ENCODE measurements at places on chromosomes 1 and 21. TPM values are rescaled to one million over a fixed set of nuclear protein-coding genes. Genes with fewer than 3 reads are reported as not detected.

Gene RPL11
- 1,956 TPM for total RNA-seq

Gene EXO5
- total RNA-seq, result 11.4 TPM

DNA sequence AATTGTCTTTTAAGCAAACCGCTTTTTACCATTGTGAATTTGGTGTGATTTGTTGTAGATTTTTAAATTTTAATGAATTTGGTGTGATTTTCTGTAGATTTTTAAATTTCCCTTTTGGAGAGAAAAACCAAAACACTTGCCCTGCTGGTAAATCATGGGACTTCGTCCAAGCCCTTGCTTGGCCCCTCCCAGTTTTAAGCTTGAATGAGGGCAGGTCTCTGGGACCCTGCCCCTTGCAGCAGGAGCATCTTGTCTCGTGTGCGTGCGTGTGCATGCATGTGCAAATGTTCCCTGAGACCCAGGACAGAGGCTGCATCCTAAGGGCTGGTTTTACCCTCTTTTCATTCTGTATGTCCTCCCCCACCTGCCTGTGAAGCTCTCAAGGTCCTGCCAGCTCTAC lies 248.6 kb downstream of the GREM2 start:
- H3K27me3 ChIP-seq, result no peaks in the 10 kb centered on the region
- H3K36me3 ChIP-seq, result no peaks in the 10 kb centered on the region
- no peak overlapping the region for H3K4me3 ChIP-seq
- H3K27ac ChIP-seq, result no peak overlapping the region
- no peaks in the 10 kb centered on the region for H3K4me1 ChIP-seq

DNA sequence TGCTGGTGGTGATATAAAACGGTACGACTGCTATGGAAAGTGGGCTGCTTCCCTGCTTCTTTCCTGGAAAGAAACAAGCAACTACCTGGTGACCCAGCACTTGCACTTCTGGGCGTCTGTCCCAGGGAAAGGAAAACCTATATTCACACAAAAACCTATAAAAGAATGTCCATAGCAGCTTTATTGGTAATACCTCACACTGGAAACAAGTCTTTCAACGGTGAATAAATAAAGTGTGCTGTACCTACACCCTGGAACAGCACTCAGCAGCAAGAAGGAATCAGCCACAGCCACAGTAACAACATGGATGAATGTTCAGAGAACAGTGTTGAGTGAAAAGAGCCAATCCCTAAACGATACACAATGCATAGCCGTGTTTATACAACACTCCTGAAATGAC lies 19.9 kb downstream of the SLC19A1 start:
- H3K36me3 ChIP-seq, result peaks cover 61% of the 10 kb centered on the region
- no peak overlapping the region for H3K27ac ChIP-seq
- H3K27me3 ChIP-seq, result no peaks in the 10 kb centered on the region
- no peak overlapping the region for H3K4me3 ChIP-seq
- peaks cover 6% of the 10 kb centered on the region for H3K4me1 ChIP-seq
- DNase-seq, result no peak

DNA sequence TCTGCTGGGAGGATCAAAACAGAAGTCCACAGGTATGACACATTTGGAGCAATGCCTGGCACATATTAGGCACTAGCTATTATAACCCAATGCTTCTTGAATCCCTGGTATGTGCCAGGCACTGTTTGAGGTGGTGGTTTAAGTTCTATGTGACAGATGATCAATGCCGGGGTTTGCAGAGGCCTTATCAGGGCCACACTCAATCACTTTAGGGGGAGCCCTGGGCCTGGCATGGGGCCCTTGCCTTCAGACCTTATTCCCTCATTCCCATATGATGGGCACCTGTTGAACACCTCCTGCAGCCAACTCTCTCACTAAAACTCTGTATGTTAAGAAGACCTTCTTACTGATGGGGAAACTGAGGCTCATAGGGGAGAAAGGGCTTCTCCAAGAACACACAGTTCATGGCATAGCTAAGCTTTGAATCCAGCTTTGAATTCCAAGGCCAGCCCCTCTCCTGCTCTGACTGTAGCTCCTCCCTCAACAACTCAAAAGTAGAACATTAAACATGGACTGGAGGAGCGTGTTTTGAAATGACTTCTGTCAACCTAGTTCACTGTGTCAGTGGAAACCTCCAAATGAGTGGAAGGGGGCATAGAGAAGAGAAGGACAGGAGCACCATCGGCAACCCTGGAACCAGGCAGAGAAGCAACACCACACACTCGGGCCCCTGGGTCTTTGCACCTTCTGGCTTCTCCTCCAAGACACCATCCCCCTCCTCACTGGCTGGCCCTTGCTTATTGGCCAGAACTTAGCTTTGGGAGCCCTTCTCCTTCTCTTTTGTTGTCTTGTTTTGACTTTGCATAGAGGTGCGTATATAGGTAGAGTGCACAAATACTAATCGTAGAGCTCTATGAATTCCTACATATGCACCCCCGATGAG lies 6.6 kb upstream of the IFFO2 start:
- no peaks in the 10 kb centered on the region for H3K36me3 ChIP-seq
- peaks cover 9% of the 10 kb centered on the region for H3K27me3 ChIP-seq
- DNase-seq, result no peak
- no peak overlapping the region for H3K4me3 ChIP-seq
- peaks cover 6% of the 10 kb centered on the region for H3K4me1 ChIP-seq
- H3K27ac ChIP-seq, result no peak overlapping the region

GRCh38 chr1:26717017-26717491 lies 21.2 kb downstream of the ARID1A start:
- DNase-seq, result no peak
- H3K27ac ChIP-seq, result peak overlapping the region; percentile 41
- H3K36me3 ChIP-seq, result peaks cover 60% of the 10 kb centered on the region
- H3K27me3 ChIP-seq, result no peaks in the 10 kb centered on the region

Gene RNF223
- total RNA-seq, result not detected

Gene TRIM46
- total RNA-seq, result 1.9 TPM

Gene ZBTB37
- 21.1 TPM for total RNA-seq

Gene HAPLN2
- total RNA-seq, result not detected

GRCh38 chr1:54876814-54877213 lies 10.2 kb downstream of the DHCR24 start:
- H3K4me1 ChIP-seq, result peaks cover 5% of the 10 kb centered on the region
- H3K27me3 ChIP-seq, result no peaks in the 10 kb centered on the region
- H3K4me3 ChIP-seq, result no peak overlapping the region
- DNase-seq, result no peak
- H3K27ac ChIP-seq, result no peak overlapping the region

GRCh38 chr1:112516141-112516540 lies 7.4 kb downstream of the WNT2B start:
- H3K4me1 ChIP-seq, result no peaks in the 10 kb centered on the region
- no peak overlapping the region for H3K4me3 ChIP-seq
- H3K27me3 ChIP-seq, result no peaks in the 10 kb centered on the region
- DNase-seq, result no peak
- no peak overlapping the region for H3K27ac ChIP-seq

DNA sequence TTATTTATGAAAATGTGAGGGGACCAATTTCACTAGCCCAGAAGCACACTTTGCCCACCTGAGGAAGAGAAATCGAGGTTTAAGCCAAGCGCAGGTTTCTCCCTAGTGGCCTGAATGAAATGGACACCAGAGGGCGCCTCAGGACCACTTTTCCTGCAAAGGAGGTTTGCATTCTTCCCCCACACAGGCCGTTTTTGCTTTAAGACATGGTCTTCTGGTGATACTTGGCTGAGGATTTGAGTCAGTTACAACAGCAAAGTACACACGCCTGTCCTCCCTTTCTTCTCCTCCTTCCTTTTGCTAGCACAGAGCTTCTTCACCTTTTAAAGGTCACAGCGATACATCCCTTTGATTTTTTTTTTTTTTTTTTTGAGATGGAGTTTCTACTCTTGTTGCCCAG lies 5.4 kb downstream of the PLA2G2E start:
- H3K36me3 ChIP-seq, result peaks cover 18% of the 10 kb centered on the region
- no peak overlapping the region for H3K27ac ChIP-seq
- DNase-seq, result peak; percentile 57
- peaks cover 5% of the 10 kb centered on the region for H3K27me3 ChIP-seq
- H3K4me3 ChIP-seq, result no peak overlapping the region

DNA sequence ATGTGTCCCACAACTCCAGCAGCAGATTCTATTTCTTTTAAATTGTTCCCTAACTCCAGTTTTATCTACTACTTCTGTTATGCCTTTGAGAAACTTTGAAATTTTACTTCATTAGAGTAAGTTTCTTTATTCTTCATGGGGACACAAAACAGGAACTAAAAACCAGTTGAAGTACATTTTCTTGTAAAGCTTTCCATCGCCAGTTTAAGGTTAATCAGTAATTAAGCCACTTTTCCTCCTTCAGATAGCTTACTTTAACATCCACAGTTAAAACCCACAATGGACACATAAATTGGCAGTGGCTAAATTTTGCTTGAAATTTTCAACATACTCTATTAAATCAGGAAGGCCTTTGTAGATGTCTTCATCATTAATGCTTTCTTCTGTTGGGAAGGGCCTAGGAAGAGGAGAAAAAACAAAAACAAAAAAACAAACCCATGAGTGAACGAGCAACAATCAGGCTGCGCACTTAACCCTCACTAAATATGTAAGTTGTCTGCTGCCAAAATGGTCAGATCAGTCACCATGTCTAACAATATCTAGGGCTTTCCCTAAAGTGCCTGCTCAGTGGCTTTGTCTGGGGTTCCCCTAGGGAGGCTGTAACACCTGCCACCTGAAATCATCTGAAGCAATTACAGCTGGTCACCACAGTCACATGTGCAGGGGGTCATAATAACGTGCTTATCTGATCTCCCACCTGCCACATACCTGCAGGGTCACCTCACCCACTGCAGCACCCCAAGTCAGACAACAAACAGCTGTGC lies 187.9 kb downstream of the VAV3 start:
- peaks cover 22% of the 10 kb centered on the region for H3K4me1 ChIP-seq
- peak overlapping the region; percentile 73 for H3K4me3 ChIP-seq
- H3K36me3 ChIP-seq, result peaks cover 30% of the 10 kb centered on the region
- peak; percentile 29 for DNase-seq

- H3K27me3 ChIP-seq, result no peaks in the 10 kb centered on the region
- no peak overlapping the region for H3K4me3 ChIP-seq
- no peaks in the 10 kb centered on the region for H3K4me1 ChIP-seq
- DNase-seq, result peak; percentile 12
- H3K27ac ChIP-seq, result no peak overlapping the region
Observed at GRCh38 chr1:3029991-3030662, 8.9 kb downstream of the ACTRT2 start.

- no peaks in the 10 kb centered on the region for H3K27me3 ChIP-seq
- no peak for DNase-seq
- H3K4me3 ChIP-seq, result no peak overlapping the region
- no peaks in the 10 kb centered on the region for H3K4me1 ChIP-seq
Observed at GRCh38 chr1:85799737-85800136, 91.5 kb upstream of the ZNHIT6 start.

DNA sequence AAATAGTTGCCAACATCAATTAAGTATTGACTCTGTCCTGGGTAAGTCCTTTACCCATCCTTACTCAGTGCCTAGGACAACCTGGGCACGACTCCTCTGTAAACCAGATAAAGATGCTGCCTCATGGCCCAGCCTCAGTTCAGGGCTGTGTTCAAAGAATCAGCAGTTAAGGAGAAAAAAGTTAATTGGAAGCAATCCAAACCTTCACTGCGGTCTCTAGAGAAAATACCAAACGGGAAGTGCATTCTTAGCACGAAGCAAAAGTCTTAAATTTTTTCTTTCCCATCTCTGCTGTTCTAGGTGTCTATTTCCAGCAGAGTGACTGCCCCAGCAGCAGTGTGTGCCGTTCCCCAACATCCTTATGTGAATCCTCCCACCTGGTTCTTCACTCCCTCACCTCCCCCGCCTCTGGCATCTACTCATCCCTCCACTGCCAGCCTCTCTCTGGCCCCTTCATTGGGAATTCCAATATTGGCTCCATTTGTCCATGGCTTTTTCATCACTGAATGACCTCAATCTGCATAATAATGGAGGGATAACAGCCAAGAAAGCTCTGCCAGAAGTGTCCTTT lies 23.2 kb downstream of the KANK4 start:
- peaks cover 18% of the 10 kb centered on the region for H3K27me3 ChIP-seq
- H3K4me3 ChIP-seq, result no peak overlapping the region
- no peaks in the 10 kb centered on the region for H3K36me3 ChIP-seq
- no peak overlapping the region for H3K27ac ChIP-seq
- DNase-seq, result no peak

GRCh38 chr1:199723250-199723956 lies 304.1 kb upstream of the NR5A2 start:
- no peaks in the 10 kb centered on the region for H3K36me3 ChIP-seq
- peaks cover 8% of the 10 kb centered on the region for H3K27me3 ChIP-seq
- no peak overlapping the region for H3K27ac ChIP-seq
- DNase-seq, result no peak
- H3K4me1 ChIP-seq, result no peaks in the 10 kb centered on the region
- H3K4me3 ChIP-seq, result no peak overlapping the region

Gene LMX1A
- not detected for total RNA-seq

GRCh38 chr1:169217636-169218035 lies 111.1 kb downstream of the ATP1B1 start:
- no peak for DNase-seq

- H3K36me3 ChIP-seq, result peaks cover 86% of the 10 kb centered on the region
- no peaks in the 10 kb centered on the region for H3K4me1 ChIP-seq
- no peak overlapping the region for H3K4me3 ChIP-seq
Observed at GRCh38 chr1:22507587-22507986, 55.7 kb upstream of the EPHA8 start.

GRCh38 chr1:62800825-62801306 lies 16.9 kb downstream of the ATG4C start:
- peak overlapping the region; percentile 78 for H3K4me3 ChIP-seq
- DNase-seq, result no peak
- H3K27me3 ChIP-seq, result no peaks in the 10 kb centered on the region
- peaks cover 61% of the 10 kb centered on the region for H3K4me1 ChIP-seq

Gene CCDC30
- 4.3 TPM for total RNA-seq

Gene KRTAP8-1
- total RNA-seq, result not detected

GRCh38 chr21:45572231-45572630 lies 30.0 kb upstream of the SLC19A1 start:
- H3K27me3 ChIP-seq, result peaks cover 5% of the 10 kb centered on the region
- no peak overlapping the region for H3K4me3 ChIP-seq
- DNase-seq, result no peak
- H3K36me3 ChIP-seq, result no peaks in the 10 kb centered on the region

- no peaks in the 10 kb centered on the region for H3K4me1 ChIP-seq
- no peak overlapping the region for H3K4me3 ChIP-seq
- H3K27me3 ChIP-seq, result peaks cover 33% of the 10 kb centered on the region
- H3K36me3 ChIP-seq, result no peaks in the 10 kb centered on the region
- no peak overlapping the region for H3K27ac ChIP-seq
- DNase-seq, result no peak
Observed at GRCh38 chr1:33410091-33410701, 20.7 kb downstream of the PHC2 start.

DNA sequence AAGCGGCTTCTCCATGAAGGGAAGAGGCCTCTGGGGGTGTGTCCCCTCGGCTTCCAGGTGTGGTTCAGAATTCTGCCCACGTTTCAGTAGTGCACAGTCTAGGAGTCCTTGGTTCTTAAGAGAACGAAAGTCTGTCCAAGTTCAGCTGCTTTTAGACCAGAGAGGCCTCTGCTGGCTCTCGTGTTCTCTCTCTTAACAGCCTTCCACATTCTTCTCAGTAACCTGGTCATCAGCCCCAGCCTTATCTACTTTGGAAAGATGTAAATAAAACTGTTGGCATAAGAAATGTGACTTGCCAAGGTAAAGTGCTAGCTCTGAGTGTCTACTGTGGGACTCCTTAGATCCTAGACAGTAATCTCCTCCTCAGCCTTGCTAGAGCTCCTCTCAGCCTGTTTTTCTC lies 15.3 kb upstream of the STUM start:
- H3K27me3 ChIP-seq, result peaks cover 9% of the 10 kb centered on the region
- H3K36me3 ChIP-seq, result no peaks in the 10 kb centered on the region
- DNase-seq, result no peak
- H3K4me1 ChIP-seq, result no peaks in the 10 kb centered on the region

- no peak overlapping the region for H3K4me3 ChIP-seq
- no peaks in the 10 kb centered on the region for H3K4me1 ChIP-seq
- no peaks in the 10 kb centered on the region for H3K36me3 ChIP-seq
- no peak for DNase-seq
- no peak overlapping the region for H3K27ac ChIP-seq
Observed at GRCh38 chr1:104648269-104648691, 898.6 kb downstream of the AMY1C start.
